Neuronal stem cell (in vitro differentiated cells): ENCODE measurements at places on chromosomes 5 and 9.
A peak's percentile ranks its signal among the peaks of the same experiment; 100 is the strongest.

- no peak for DNase-seq
Measured at GRCh38 chr5:138876811-138877210, 1.7 kb upstream of the LRRTM2 start.

- DNase-seq: peak; percentile 65
Measured at GRCh38 chr9:81535542-81536241, 153.7 kb downstream of the TLE1 start.

DNA sequence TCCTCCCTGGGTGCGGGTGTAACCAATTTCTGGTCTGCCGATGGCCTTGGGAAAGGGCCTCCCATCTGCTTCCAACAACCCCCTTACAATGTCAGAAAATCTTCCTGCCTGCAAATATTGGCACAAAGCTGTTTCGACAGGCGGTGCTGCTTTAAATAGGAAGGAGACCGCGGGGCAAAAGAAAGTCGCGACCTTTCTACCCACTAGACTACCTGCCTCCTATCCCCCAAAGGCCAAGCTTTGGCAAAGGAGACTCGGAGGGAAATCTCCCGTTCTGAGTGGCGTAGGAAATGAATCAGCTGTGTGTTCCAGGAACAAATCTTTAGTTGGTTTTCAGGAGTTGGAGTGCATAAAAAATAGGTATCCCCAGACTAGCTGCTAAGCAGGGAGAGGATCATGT, 36.8 kb upstream of the NFIB start:
- DNase-seq: no peak

- no peak for DNase-seq
Measured at GRCh38 chr5:76521240-76521758, 101.9 kb downstream of the F2RL2 start.
